Activated CD8-positive, alpha-beta memory T cell treated with anti-CD3 and anti-CD28 coated beads, Interleukin-2, amount 10 ng/mL, durations not matched to agents 7 days and 5 days (primary cell): ENCODE measurements at places on chromosomes 4 and X.

- H3K27ac ChIP-seq, result no peak overlapping the region
- H3K27me3 ChIP-seq, result no peaks in the 10 kb centered on the region
- no peak overlapping the region for H3K4me3 ChIP-seq
- no peaks in the 10 kb centered on the region for H3K36me3 ChIP-seq
These were observed 192.2 kb downstream of the ADGRA3 start for GRCh38 chr4:22323691-22324090.

- H3K27me3 ChIP-seq, result no peaks in the 10 kb centered on the region
- H3K36me3 ChIP-seq, result no peaks in the 10 kb centered on the region
- H3K27ac ChIP-seq, result no peak overlapping the region
- no peak for DNase-seq
- no peak overlapping the region for H3K4me3 ChIP-seq
These were observed 183.2 kb upstream of the PUDP start for GRCh38 chrX:7330971-7331746.

DNA sequence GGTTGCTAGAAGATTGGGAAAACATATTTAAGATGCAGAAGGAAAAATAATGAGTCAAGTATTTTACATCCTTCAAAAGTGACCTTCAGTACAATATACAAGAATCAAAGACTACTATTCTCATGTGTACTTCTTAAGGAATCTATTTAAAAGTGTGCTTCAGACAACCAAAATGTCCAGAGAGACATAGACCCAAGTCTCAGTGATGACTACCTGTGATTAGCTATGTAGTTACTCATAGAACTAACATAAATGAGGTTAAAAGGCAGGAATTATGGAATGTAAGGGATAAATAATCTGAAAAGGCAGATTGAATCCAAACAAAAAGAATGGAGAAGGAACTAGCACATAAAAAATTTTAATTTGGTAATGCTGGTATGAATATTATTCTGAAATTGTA, 634.7 kb upstream of the FAM241A start:
- H3K4me1 ChIP-seq, result no peaks in the 10 kb centered on the region
- no peaks in the 10 kb centered on the region for H3K27me3 ChIP-seq
- H3K36me3 ChIP-seq, result no peaks in the 10 kb centered on the region
- no peak for DNase-seq
- no peak overlapping the region for H3K4me3 ChIP-seq
- H3K27ac ChIP-seq, result no peak overlapping the region

- peaks cover 12% of the 10 kb centered on the region for H3K4me1 ChIP-seq
- H3K27me3 ChIP-seq, result no peaks in the 10 kb centered on the region
- no peak overlapping the region for H3K27ac ChIP-seq
- no peak for DNase-seq
These were observed 503.5 kb downstream of the MID1IP1 start for GRCh38 chrX:39304746-39305145.

DNA sequence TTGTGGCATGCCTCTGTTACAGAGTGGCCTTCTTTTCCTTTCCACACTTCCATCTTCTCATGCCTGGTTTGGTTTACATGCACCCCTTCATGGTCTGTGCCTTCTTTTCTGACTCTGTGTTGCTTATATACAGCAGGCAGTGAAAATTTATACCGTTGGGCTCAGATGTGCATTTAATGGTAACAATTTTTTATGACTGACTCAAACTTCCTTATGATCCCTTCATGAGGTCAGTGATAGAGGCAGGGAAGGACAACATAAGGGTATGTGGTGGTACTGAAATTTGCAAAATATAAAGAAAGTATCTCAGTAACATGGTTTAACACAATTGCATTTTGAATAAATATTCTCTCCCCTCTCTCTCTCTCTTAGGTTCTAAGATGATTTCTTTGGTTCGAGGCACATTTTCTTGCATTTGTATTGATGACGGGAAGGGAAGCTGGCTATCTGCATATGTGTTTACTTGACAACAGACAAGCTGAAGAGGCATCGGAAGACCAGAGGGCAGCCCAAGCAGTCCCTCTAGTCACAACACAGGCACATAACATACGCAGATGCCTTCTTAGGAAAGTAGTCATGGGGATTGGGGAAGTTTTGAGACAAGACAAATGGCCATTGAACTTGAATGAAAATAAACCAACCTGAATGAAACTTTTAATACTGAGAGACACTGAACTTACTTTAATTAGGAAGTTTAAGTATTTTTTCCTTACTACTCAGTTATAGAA, 163.3 kb upstream of the LEF1 start:
- no peak overlapping the region for H3K4me3 ChIP-seq
- no peak for DNase-seq
- no peaks in the 10 kb centered on the region for H3K36me3 ChIP-seq
- peaks cover 7% of the 10 kb centered on the region for H3K4me1 ChIP-seq
- peaks cover 22% of the 10 kb centered on the region for H3K27me3 ChIP-seq

DNA sequence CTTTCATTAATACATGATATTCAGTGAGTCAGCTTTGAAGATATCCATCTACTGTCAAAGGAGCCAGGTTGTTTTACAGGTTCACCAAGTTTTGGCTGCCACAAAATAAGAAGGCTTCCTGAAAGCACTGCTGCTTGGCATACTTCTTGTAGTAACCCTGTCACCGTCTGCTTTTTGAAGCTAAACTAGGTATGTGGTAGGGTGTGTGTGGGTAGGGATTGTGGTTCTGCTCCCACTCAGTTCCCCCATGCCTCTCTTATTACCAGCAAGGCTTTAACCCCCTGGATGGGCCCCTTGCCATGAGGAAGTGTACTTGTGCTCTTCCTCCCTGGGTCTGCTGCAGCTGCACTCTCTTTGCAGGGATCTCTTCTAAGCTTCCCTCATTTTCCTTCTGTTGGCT, 191.2 kb downstream of the BANK1 start:
- peaks cover 11% of the 10 kb centered on the region for H3K27me3 ChIP-seq
- no peak overlapping the region for H3K27ac ChIP-seq
- H3K4me1 ChIP-seq, result no peaks in the 10 kb centered on the region
- DNase-seq, result no peak

DNA sequence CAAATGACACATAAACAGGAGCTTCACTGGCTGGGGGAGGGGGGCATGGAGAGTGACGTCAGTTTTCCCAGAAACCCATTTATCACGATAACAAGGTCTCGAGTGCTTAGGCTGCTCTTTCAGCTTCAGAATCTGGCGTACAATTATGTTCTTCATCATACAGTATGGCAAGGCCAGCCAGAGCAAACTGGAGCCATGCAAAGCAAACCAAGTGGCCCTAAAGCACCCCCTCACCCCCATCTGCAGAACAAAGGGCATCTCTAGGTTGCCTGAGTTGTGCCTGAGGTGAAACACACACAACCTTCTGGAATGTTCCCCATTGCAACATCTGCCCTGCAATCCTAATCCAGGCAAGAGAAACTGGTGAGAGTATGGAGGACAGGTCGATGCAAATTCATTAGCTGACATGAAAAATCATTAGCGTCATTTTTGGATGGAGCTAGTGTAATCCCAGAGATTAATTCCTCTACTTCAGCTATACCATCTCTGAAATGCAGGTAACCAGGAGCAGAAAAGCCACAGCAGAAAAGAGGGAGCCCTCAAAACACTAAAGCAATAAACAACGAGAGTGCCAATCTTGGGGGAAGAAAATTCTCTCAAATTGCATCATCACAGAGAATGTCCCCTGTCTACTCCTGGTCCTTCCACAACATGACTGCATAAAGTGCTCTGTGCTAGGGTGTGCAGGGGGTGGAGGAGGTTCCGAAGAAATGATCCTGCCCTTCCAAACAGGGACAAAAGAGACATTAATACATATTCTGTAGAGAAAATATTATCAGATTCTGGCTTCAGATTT, 1.8 kb downstream of the SEPTIN6 start:
- DNase-seq, result peak; percentile 81
- peak overlapping the region; percentile 99 for H3K27ac ChIP-seq
- H3K36me3 ChIP-seq, result peaks cover 28% of the 10 kb centered on the region
- H3K4me3 ChIP-seq, result peak overlapping the region; percentile 97
- H3K27me3 ChIP-seq, result no peaks in the 10 kb centered on the region
